ENCODE measurements at places on chromosomes 16 and 17.

DNA sequence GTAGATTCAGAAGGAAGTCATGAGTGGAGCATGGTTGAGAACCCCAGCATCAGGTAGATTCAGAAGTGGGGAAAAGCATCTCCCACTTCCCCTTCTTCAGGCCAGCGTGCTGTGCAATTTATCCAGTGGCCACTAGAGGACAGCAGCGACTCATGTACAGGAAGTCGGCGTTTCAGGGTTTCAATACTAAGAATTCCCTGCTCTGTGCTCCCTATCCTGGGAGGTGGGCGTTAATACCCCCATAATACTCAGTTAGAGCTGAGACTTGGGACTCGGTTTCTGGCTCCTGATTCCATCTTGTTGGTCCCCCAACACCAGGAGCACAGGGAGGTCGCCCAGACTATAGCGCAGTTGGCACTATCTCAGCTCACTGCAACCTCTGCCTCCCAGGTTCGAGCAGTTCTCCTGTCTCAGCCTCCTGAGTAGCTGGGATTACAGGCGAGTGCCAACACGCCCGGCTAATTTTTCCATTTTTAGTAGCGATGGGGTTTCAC is 75.3 kb upstream of the AMZ2 start:
- DNase-seq, result peak; percentile 89

GRCh38 chr16:11405331-11406176 is 60.3 kb downstream of the RMI2 start:
- DNase-seq, result peak; percentile 72

DNA sequence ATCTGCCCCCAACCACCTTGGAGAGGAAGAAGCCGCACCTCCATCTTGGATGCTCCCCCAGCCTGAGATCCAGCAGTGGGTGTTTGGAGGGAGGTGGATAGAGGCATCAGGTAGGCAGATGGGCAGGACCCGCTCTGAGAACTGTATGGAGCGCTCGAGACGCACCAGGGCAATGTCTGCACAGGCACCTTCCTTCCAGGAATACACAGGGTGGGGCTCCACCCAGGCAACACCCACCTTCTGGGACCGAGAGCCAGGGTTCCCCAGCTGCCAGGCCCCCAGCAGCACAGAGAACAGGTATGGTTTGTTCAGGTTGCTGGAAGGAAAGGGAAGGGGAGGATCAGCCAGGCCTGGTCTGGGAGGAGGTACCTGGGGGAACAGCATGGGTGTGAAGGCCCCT is 2.4 kb downstream of the PRSS22 start:
- DNase-seq, result no peak

DNA sequence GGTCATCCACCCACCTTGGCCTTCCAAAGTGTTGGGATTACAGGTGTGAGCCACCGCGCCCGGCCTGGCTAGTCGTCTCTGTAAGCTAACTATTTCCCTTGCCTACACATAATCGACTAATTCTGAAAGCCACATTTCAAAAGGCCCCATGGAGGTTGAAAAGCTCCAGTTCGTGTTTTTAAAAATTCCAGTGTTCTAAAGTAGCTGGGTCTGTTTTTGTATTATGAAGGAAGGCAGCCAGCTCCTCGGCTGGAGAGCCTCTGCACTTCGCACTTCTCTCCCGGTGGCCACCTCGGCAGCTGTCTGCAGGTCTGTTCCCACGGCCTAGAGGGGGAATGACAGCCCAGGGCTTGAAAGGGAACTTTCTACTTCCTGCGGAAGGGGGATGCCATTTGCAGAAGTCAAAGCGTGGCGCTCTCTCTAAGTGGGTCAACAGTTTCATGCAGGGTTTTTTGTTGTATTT is 16.9 kb downstream of the HASPIN start:
- DNase-seq, result no peak

DNA sequence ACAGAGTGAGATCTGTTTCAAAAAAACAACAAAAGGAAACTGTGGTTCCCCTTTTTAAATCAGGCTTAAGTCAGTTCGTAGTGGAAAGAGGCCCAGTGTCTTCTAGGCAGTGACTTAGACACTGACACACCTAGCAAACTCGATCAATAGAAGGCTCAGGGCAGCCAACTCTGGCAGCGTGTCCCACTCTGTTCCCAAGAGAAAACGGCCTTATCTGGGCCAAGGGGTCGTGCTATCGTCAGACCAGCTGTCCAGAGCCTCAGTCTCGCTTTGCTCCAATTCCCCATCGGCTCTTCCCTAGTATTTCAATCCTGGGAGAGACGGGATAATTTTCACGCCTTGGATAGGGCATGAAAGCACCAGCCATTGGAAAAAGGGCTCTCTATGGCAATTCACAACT is 72.9 kb downstream of the SLC5A11 start:
- DNase-seq, result no peak

GRCh38 chr17:1073241-1073962 is 76.5 kb downstream of the TIMM22 start:
- DNase-seq, result peak; percentile 52

GRCh38 chr16:10181196-10182162 is 749 bp downstream of the GRIN2A start:
- DNase-seq, result peak; percentile 91

Measured in islet precursor cell (in vitro differentiated cells).